Tracheal epithelial cell (primary cell): ENCODE measurements at places on chromosomes 6 and 20. TPM values are rescaled to one million over a fixed set of nuclear protein-coding genes. Genes with fewer than 3 reads are reported as not detected.

The FAXC gene
- 3.6 and 5.1 TPM in 2 replicates for total RNA-seq

The C20orf202 gene
- not detected in 2 replicates for total RNA-seq

The KCNK15 gene
- total RNA-seq: 0.96 TPM in 1 of 2 replicates, not detected in the other

The HLA-DRA gene
- not detected in 2 replicates for total RNA-seq

The OLIG3 gene
- not detected in 2 replicates for total RNA-seq

The CLIC5 gene
- 0.72 TPM in 1 of 2 replicates, not detected in the other for total RNA-seq

The APCDD1L gene
- total RNA-seq: 1.7 TPM in 1 of 2 replicates, not detected in the other

The KHDC1L gene
- total RNA-seq: not detected in 2 replicates

The MEP1A gene
- not detected in 2 replicates for total RNA-seq

The GJA10 gene
- total RNA-seq: not detected in 2 replicates

The FHL5 gene
- total RNA-seq: not detected in 2 replicates

The LY6G6D gene
- total RNA-seq: not detected in 2 replicates

The PXMP4 gene
- 3.6 and 8.7 TPM in 2 replicates for total RNA-seq

The WFDC5 gene
- total RNA-seq: 2.4 TPM in 1 of 2 replicates, not detected in the other

The THBD gene
- total RNA-seq: 51.6 and 59.9 TPM in 2 replicates
